ENCODE measurements at places on chromosomes 3 and 15. TPM values are rescaled to one million over a fixed set of nuclear protein-coding genes. Genes with fewer than 3 reads are reported as not detected.

Gene GOLGA6L2
- not detected for total RNA-seq

Gene KCNMB2
- not detected for total RNA-seq

DNA sequence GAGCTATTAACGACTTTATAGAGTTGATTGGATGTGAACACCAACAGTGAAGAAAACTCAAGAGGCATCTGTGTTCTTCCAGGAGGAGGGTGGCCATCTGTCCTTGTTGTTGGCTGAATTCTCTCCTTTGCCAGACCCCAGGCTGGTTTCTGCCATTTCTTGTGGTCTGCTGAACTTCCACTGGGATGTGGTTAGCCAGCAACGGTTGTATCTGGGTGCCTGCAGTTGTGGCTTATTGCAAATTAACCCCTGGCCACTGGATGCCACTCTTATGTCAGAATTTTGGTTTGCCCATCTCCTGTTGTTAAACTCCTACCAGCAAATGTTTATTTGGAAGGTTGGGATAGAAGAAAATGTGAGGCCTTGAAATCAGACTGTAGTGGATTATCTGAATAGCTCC, 163.6 kb upstream of the TBC1D5 start:
- H3K4me1 ChIP-seq: no peaks in the 10 kb centered on the region
- H3K4me3 ChIP-seq: no peak overlapping the region
- H3K27me3 ChIP-seq: peaks cover 9% of the 10 kb centered on the region
- no peaks in the 10 kb centered on the region for H3K36me3 ChIP-seq
- no peak overlapping the region for H3K27ac ChIP-seq

GRCh38 chr3:151789853-151790463, 24.0 kb upstream of the AADAC start:
- H3K27me3 ChIP-seq: peaks cover 2% of the 10 kb centered on the region
- H3K36me3 ChIP-seq: no peaks in the 10 kb centered on the region
- no peaks in the 10 kb centered on the region for H3K4me1 ChIP-seq

- H3K36me3 ChIP-seq: peaks cover 60% of the 10 kb centered on the region
- DNase-seq: no peak
- no peak overlapping the region for H3K27ac ChIP-seq
- H3K4me1 ChIP-seq: peaks cover 27% of the 10 kb centered on the region
- no peaks in the 10 kb centered on the region for H3K27me3 ChIP-seq
Measured at GRCh38 chr15:98917417-98917816, 90.2 kb downstream of the PGPEP1L start.

GRCh38 chr3:72242326-72242725, 457.4 kb upstream of the PROK2 start:
- peaks cover 2% of the 10 kb centered on the region for H3K27me3 ChIP-seq
- H3K4me3 ChIP-seq: no peak overlapping the region
- H3K4me1 ChIP-seq: no peaks in the 10 kb centered on the region
- DNase-seq: no peak
- H3K27ac ChIP-seq: no peak overlapping the region
- H3K36me3 ChIP-seq: no peaks in the 10 kb centered on the region

DNA sequence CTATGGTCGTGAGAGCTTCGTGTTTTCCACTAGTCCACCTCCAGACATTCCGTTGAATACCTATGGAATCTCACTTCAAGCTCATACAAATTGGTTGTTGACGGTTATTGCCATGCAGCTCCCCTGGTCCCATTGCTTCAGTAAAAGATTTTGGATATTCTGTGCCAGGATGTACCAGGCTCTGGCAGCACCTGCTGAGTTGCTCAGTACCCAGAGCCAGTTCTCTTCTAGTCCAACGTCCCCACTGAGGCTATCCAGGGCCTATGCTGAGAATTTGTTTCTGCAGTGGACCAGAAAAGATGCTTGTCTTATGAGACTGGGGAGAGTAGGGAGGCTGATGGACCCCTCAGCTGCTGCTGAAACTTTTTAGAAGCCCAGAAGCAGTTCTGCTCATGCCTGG, 278.9 kb downstream of the FEZF2 start:
- DNase-seq: no peak
- H3K4me3 ChIP-seq: no peak overlapping the region
- H3K36me3 ChIP-seq: no peaks in the 10 kb centered on the region
- no peaks in the 10 kb centered on the region for H3K4me1 ChIP-seq

DNA sequence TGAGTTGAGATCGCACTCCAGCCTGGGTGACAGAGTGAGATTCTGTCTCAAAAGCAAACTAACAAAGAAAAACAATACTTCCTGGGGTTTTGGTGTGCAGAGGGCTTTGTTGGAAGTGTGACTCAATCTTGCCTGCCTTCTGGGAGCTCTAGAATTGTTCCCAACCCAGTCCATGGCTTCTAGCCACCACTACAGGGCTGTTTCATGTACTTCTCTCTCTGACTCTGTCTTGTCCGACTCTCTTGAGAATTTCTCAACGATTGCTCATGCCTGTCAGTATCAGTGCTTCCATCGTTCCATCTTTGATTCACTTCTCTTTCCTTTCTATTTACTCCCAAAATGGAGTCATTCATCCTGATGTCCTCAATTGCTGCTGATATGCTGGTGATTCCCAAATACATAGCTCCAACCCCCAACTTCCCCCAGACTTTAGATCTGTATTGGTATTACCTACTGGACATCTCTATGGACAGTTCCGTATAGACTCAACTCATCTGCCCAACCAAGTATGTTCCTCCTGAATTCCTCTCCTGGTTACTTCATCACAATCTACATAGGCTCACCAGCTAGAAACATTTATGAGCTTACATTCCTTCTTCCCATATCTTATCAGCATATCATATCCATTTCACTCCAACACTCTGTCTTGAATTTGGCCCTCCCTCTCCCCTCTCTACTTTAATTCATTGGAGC, 1.8 kb upstream of the AP2M1 start:
- peaks cover 27% of the 10 kb centered on the region for H3K36me3 ChIP-seq
- no peaks in the 10 kb centered on the region for H3K27me3 ChIP-seq
- H3K4me3 ChIP-seq: no peak overlapping the region
- H3K27ac ChIP-seq: no peak overlapping the region
- DNase-seq: no peak
